ENCODE measurements at places on chromosomes 1 and 21.

DNA sequence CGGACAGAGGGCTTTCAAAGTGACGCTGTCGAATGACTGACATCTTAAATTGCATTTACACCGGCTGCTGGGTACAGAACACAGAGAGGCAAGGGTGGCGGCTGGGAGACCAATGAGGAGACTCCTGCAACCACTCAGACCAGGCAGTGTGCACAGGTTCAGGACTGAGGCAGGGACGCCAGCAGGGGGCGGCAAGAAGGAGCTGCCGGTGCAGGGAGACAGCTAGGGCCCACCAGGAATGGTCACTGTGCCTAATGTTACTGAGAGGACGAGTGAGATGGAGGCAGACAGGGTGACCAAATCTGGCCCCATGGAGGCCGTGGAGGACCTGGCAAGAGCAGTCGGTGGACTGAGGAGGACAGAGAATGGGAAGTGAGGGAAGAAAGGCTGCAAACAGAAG lies 23.5 kb downstream of the GLIS1 start:
- H3K36me3 ChIP-seq = no peaks in the 10 kb centered on the region
- H3K27me3 ChIP-seq = peaks cover 11% of the 10 kb centered on the region
- H3K4me3 ChIP-seq = no peak overlapping the region
- H3K4me1 ChIP-seq = no peaks in the 10 kb centered on the region

- no peaks in the 10 kb centered on the region for H3K36me3 ChIP-seq
- H3K4me3 ChIP-seq = no peak overlapping the region
- peaks cover 18% of the 10 kb centered on the region for H3K4me1 ChIP-seq
- DNase-seq = no peak
These were observed 32.9 kb downstream of the TENT5C start for GRCh38 chr1:117638759-117639158.

DNA sequence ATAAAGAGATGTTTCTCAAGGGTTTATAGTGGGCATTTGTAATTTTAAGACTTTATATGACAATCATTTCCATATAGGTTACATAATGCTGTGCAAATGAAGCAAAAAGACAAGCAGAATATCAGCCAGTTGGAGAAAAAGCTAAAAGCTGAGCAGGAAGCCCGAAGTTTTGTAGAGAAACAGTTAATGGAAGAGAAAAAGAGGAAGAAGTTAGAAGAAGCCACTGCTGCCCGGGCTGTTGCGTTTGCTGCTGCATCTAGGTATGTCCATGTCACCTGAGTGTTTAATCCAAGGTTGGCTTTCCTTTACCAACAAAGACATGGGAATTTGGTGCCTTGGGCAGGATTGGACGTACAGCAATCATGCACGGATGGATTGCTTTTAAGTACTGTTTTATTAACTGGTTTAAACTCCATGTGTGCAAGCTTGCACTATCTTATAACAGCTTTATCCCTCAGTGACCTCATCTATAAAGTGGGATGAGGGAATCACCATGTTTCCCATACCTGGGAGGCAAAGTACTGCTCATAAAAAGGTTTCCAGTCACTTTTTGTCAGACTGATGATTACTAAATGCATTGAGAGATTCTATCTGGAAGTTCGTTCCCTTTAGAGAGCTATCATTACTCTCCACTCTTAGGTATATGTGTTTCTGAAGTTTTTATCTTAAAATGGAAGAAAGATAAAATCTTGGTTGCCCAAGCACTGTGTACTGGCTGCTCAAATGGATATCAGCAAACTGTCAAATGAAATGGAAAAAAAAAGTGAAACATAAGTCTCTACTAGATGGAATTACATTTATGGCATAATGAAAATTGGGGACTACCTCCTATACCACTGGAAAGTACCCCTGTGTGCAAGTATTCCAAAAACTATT lies 55.1 kb downstream of the MACO1 start:
- no peak overlapping the region for H3K27ac ChIP-seq
- no peak overlapping the region for H3K4me3 ChIP-seq
- H3K36me3 ChIP-seq = peaks cover 10% of the 10 kb centered on the region
- no peak for DNase-seq

DNA sequence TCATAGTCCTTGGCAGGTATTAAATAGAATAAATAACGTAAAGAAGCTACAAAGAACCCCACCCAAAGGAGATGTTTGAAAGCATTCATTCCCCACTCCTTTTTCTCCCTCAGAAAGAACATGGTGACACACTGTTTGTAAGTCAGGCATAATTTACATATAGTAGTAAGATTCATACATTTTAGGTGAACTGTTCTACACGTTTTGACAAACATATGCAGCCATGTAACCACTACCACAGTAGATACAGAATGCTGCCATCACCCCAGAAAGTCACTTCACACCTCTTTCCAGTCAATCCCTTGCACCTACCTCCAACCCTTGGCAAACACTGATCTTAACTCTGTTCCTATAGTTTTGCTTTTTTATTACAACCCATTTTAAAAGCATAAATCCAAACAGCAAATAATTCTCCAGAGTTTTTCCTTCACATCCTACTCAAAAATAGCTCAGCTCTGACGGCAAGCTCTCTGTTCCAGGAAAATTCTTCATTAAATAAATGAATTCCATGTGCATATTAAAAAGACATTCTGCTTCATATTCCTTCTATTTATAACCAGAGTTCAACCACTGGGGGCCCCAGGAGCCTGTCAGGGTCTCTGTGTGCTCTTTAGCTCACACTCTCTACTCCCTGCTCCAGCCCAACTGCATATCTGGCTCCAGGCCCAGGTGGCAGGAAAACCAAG lies 258.8 kb downstream of the PLPP3 start:
- DNase-seq = no peak
- no peaks in the 10 kb centered on the region for H3K36me3 ChIP-seq
- H3K4me1 ChIP-seq = no peaks in the 10 kb centered on the region
- H3K27me3 ChIP-seq = peaks cover 2% of the 10 kb centered on the region
- H3K27ac ChIP-seq = no peak overlapping the region
- H3K4me3 ChIP-seq = no peak overlapping the region

DNA sequence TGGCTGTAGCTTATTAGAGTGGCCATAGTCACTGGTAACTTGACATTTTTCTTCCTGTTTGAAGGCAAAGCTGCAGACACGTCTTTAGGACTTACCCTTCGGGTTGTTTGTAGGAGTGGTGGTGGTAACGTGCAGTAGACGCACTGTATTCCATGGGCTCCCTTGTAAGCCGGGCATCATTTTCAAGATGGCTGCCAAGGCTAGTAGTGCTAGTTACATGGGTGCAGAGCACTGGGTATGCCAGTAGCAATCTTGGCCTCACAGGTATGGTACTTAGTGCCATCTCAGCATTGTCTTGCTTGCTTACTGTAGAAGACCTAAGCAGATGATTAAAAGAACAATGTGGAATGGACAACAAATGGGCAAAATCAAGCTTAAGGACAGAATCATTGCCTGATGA lies 1.9 kb downstream of the YBX1 start:
- peaks cover 80% of the 10 kb centered on the region for H3K4me1 ChIP-seq
- DNase-seq = peak; percentile 14
- H3K27me3 ChIP-seq = no peaks in the 10 kb centered on the region
- H3K27ac ChIP-seq = peak overlapping the region; percentile 96
- peaks cover 61% of the 10 kb centered on the region for H3K36me3 ChIP-seq

DNA sequence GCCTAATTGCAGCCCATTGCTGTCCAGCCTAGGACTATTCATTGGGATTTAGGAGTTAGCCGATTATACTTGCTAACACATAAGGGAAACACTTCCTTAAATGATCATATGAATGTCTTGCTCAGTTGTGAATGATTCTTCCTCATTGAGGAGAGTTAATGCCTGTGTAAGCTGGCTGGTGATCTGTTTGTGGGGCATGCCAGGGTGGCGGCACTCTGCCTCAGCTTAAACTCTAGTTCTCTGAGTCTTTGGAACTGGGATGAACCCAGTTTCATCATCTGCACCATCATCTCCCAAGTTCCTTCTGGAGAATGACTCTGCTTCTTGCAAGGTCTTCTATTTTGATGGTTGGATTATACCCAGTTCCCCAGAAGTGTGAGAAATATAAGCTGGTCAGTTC lies 23.9 kb upstream of the SLAMF6 start:
- H3K36me3 ChIP-seq = peaks cover 47% of the 10 kb centered on the region
- no peak overlapping the region for H3K4me3 ChIP-seq
- H3K27ac ChIP-seq = peak overlapping the region; percentile 17

- H3K4me1 ChIP-seq = no peaks in the 10 kb centered on the region
- no peak overlapping the region for H3K4me3 ChIP-seq
- DNase-seq = no peak
- no peak overlapping the region for H3K27ac ChIP-seq
- peaks cover 40% of the 10 kb centered on the region for H3K36me3 ChIP-seq
These were observed 16.0 kb downstream of the PLA2G2E start for GRCh38 chr1:19907456-19907855.

GRCh38 chr1:68481041-68481440 lies 15.8 kb downstream of the DEPDC1 start:
- no peaks in the 10 kb centered on the region for H3K27me3 ChIP-seq
- H3K36me3 ChIP-seq = peaks cover 21% of the 10 kb centered on the region
- no peak for DNase-seq
- no peak overlapping the region for H3K27ac ChIP-seq

DNA sequence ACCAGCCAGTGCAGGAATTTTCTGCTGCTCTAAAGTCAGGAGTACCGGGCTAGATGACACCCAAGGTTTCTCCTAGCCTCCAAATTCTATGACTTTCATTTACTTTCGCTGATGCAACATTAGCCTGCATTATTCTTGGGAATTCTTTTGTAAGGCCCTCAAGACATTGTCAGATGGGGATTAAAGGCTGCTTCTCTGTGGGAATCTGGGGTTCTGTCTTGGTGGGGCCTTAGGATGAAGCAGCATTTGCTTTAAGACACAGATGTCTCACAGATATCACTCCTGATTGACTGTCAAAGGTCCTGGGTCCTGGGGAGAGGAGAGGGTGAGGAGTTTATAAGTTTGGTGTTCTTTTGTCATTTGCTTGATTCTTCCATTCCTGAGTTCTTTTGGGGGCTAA lies 11.6 kb downstream of the PKP1 start:
- no peaks in the 10 kb centered on the region for H3K36me3 ChIP-seq
- H3K27ac ChIP-seq = no peak overlapping the region
- no peak for DNase-seq

- H3K4me3 ChIP-seq = no peak overlapping the region
- H3K27ac ChIP-seq = no peak overlapping the region
- no peaks in the 10 kb centered on the region for H3K36me3 ChIP-seq
- no peak for DNase-seq
These were observed 654.4 kb upstream of the NR5A2 start for GRCh38 chr1:199373139-199373538.

DNA sequence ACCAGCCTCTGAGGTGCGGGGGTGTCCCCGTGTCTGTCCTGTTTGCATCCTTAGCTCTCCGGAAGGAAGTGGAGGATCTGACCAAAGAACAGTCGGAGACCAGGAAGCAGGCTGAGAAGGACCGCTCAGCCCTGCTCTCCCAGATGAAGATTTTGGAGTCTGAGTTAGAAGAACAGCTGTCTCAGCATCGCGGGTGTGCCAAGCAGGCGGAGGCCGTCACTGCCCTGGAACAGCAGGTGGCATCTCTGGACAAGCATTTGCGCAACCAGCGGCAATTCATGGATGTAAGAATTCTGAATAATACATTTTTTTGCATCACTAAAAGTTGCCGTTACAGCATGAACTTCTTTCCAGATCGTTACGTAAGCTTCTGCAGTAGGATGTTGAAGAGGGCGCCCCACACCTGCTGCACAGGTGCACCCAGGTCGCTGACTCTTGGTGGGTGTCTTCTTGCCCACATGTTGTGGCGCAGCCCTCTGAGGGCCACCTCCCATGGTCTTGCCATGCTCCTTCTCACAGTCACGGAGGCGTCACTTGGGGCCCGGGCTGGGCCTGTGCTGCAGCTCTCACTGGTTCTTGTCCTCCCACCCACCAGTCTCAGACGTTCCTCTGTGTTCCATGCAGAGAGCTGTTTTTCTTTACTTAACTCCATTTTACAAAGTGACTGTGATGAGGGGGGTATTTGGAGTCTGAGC lies 61.3 kb upstream of the DIP2A start:
- DNase-seq = no peak
- peaks cover 42% of the 10 kb centered on the region for H3K36me3 ChIP-seq
- H3K4me3 ChIP-seq = no peak overlapping the region

DNA sequence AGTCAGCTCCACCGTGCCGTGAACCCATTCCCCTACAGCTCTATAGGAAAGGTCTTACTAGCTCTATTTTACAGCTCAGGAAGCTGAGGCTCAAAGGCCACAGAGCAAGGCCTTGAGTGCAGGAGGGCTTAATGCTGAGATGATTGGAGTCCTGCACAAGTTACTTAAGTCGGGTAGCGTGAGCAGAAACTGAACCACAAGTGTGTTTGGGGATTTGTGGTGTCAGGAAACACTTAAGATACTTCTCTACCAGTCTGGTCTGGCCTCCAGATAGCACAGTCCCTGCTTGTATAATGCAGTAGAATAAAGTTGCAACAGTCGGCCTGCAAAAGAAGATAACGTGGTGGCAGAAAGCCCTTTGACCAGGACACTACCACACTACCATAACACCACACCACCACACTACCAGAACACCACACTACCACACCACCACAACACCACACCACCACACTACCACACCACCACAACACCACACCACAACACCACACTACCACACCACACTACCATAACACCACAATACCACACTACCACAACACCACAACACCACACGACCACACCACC lies 118.1 kb downstream of the SPSB1 start:
- H3K27ac ChIP-seq = peak overlapping the region; percentile 79
- peak overlapping the region; percentile 28 for H3K4me3 ChIP-seq
- peaks cover 36% of the 10 kb centered on the region for H3K4me1 ChIP-seq
- H3K36me3 ChIP-seq = peaks cover 3% of the 10 kb centered on the region
- peaks cover 3% of the 10 kb centered on the region for H3K27me3 ChIP-seq
- DNase-seq = no peak

DNA sequence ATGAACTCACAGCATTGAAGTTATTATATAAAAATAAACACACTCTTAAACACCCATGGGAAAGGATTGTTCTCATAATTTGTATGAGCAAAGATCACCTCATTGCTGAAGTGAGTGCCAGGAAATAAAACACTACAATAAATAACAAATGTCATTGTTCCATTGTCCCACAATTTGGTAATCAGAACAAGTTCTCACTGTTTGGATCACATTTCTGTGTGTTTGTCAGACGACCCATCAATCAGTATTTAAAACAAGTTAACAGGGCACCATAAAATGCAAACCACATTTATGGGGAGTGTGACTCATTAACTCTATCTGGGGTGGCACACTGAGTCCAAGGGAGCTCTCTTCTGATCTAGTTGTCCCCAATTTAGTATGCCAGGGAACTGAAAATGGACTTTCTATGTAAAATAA lies 124.5 kb downstream of the PTPRC start:
- no peaks in the 10 kb centered on the region for H3K36me3 ChIP-seq
- DNase-seq = no peak
- H3K27me3 ChIP-seq = no peaks in the 10 kb centered on the region
- no peak overlapping the region for H3K27ac ChIP-seq
- H3K4me1 ChIP-seq = peaks cover 47% of the 10 kb centered on the region
